SHP77 (cell line): ENCODE measurements at places on chromosomes 16 and 17.
A peak's percentile ranks its signal among the peaks of the same experiment; 100 is the strongest.

DNA sequence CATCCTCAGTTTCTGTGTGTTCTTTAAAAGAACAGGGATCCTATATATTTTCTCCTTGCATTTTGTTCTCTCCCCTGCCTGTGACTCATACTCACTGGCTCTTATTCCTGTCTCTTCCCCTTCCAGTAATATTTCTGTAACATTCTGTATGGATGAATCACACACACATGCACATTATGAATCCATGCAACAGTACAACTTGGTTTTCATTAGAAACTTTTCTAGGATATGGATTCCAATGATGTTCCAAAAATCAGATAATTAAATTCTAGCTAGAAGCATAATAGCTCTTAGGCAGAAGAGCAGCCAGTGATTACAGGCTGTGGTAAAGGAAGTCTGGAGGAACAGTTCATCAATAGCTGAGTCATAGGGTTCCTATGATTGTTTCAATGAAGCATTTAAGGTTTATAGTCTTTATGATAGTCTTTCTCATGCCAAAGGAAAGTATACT, 119.6 kb upstream of the PMFBP1 start:
- no peak for DNase-seq

- DNase-seq, result no peak
These were observed 205.4 kb downstream of the ANKFN1 start for GRCh38 chr17:56358651-56359050.

DNA sequence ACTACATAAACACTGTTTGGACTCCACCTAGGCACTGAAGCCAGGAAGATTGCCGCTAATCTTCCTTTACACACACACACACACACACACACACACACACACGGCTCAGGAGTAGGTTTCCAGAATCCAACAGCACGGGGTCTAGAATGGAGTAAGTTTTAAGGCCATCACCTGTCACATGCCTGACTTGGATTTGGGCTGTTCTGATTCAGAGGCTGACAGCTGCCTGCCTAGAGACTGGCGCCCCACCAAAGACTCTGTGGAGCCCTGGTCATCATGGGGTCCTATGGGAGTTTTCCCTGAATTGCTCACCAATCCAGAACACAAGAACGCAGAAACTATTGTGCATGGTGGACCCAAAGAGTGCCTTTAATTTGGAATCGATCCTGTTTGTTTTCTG, 10.9 kb downstream of the CDRT4 start:
- no peak for DNase-seq

DNA sequence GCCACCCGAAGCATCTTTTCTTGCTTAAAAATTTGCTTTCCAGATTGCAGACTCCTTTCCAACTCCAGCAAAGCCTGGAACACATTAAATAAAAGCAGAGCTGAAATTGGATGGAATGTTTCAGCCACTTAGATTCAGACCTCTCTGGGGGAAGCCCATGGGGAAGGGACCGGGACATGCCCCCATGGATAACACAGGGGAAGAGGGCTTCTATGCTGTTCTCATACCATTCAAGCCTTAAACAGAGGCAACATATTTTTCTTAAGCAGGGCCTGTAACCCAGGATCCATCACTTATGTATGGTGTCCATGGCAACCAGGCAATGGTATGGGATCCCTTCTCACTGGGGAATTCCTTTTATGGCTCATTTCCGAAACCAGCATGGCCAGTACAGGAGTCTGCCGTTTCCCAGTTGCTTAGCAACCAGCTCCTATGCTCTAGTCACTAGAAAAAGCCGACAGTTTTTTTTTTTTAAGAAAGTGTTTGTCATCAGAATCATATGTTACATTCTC, 62.0 kb upstream of the MARCHF10 start:
- no peak for DNase-seq

GRCh38 chr16:84720177-84720579, 20.4 kb downstream of the USP10 start:
- no peak for DNase-seq

GRCh38 chr16:75320435-75320834, 69.0 kb upstream of the BCAR1 start:
- no peak for DNase-seq

GRCh38 chr16:80463326-80463725, 77.5 kb upstream of the DYNLRB2 start:
- no peak for DNase-seq

- no peak for DNase-seq
These were observed 136.6 kb downstream of the CCDC182 start for GRCh38 chr17:57608369-57609124.

DNA sequence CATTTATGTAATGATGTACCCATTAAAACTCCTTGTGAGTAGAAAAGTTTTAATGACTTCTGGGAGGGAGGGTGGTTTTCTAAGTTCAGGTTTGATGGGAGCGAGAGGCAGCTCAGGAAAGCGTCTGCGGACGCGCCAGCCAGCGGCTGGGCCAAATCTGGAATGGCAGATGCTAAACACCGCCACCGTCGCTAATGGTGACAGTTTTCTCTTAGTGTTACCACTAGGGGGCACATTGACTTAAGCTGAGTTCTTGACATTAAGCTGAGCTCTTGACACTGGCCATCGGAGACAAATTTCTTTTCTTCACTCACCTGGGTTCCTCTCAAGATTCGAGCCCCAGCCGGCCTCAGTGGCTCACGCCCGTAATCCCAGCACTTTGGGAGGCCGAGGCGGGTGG, 6.7 kb downstream of the TRPV1 start:
- peak; percentile 43 for DNase-seq

- no peak for DNase-seq
These were observed 36.2 kb downstream of the CTCF start for GRCh38 chr16:67598527-67598926.

- DNase-seq, result no peak
These were observed 29.9 kb downstream of the PARN start for GRCh38 chr16:14600164-14600563.

DNA sequence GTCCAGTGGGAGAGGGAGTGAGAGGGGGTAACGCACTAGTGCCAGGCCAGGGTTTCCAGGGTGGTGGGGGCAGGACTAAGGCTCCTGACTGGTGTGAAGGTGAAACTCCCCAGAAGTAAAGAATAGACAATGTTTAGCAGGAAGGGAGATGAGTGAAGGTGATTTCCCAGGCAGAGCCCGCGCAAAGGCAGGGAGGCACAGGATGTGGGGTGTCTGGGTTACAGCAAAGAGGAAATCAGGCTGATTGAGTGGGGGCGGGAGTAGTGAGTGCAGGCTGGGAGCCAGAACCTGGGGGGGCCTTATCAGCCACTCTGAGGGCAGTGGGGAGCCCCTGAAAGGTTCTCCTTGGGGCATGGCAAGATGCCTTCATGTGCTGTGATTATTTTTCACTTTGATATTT, 167.5 kb downstream of the UTP18 start:
- DNase-seq, result peak; percentile 47

GRCh38 chr17:73288534-73289302, 23.1 kb downstream of the CDC42EP4 start:
- no peak for DNase-seq

GRCh38 chr16:8867216-8867931, 1.4 kb downstream of the CARHSP1 start:
- DNase-seq, result no peak

DNA sequence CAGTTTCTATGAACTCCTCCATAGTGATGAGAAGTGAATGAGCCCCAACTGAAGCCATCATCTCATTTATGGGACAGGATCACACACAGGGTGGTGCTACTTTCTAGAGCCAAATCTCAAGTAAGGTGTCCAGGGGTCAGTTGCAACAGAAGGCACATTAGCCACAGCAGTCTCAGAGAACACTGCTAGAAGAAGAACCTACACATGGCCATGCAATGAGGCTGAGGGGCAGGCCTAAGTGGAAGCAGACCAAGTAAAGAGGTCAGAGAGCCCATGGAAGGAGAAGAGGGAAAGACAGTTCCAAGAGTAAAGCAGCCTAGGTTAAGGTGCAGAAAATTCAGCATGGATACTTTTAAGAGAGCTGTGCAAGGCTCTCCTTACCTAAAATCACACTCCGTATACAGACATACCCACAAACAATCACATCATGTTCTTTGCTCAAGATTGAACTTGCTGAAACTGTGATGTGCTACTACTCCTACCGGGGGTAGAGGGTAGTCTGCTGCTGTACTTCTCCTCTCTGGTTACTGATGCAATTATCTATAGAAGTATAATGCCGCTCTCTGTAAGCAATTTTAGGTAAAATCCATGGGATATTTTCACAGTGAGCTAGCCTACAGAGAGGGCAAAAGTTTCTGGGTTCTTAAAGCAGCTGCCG, 1.7 kb downstream of the ABCA8 start:
- DNase-seq, result no peak

- DNase-seq, result no peak
These were observed 29.5 kb downstream of the SBK1 start for GRCh38 chr16:28321700-28322411.

DNA sequence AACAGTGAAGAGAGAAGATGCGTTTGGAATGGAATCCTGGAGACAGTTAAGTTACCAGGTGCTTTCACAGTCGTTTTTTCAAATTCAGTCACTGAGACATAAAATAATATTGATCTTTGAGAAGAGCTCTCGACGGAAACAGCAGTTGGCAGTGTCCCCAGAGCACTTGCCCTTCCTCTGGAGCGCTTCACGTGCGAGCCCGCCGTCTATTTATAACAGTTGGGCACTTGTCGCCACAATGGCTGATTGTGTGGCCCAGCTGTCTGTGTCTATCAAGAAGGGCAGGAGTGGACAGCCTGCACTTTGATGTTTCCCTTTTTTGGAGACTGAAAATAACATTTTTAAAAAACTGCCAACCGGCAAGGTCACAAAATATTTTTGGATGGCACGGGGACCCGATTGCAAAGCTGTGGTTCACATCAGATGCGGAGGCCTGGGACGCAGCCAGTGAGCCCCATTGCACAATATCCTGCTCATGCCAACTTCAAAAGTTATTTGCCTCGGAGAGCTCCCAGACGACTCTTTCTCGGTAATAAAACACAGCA, 62.9 kb downstream of the ADCY9 start:
- DNase-seq, result peak; percentile 94

GRCh38 chr17:31226373-31226772, 70.7 kb downstream of the OMG start:
- no peak for DNase-seq
